ENCODE measurements at places on chromosomes 4 and X.
A peak's percentile ranks its signal among the peaks of the same experiment; 100 is the strongest.

DNA sequence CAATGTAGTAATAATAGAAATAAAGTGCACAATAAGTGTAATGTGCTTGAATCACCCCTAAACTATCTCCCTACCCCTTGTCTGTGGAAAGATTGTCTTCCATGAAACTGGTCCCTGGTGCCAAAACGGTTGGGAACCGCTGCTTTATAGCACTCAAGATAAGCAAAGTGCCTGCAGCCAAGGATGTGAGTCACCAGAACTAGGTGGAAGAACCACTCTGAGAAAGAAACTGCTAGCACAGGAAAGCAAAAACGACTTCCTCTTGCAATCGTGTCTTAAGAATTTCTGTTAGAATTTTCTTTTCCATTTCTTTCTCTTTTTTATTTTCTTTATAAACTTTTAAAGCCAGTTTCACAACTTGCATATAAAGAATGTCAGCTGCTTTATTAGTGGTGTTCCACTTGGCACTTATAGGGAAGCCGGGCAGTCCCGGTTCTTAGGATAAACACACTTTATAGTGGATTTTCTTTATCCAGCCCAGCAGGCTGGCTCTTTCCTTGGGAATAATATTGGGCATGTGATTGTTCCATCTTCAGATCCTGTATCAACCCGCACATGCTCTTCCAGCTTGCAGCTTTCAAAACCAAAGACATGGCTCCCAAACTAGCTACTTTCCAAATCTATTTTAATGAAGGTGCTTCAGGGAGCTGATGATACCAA is 32.3 kb upstream of the CXCL8 start:
- no peak for DNase-seq

DNA sequence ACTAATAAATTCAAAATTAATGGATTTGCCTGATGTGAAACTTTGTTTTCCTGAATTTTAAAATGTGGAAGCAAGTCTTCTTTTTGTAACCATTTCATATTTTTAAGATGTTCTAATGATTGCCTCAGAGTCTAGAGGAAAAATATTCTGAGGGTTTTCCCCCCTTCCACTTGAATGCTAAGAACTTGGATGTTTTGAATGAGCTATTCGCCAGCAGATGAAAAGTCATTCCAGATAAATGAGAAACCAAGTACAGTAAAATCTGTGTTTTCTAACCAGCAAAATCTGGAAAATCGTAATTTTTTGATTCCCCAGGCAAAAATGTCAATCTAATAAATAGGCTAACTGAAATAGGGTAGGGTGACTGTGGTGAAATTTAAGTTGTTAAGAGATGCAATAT is 45.6 kb downstream of the SLIT2 start:
- no peak for DNase-seq

- DNase-seq = no peak
These were observed 666.1 kb upstream of the BOD1L1 start for GRCh38 chr4:14293582-14293981.

- DNase-seq = no peak
These were observed 142.9 kb upstream of the MBNL3 start for GRCh38 chrX:132631579-132632232.

DNA sequence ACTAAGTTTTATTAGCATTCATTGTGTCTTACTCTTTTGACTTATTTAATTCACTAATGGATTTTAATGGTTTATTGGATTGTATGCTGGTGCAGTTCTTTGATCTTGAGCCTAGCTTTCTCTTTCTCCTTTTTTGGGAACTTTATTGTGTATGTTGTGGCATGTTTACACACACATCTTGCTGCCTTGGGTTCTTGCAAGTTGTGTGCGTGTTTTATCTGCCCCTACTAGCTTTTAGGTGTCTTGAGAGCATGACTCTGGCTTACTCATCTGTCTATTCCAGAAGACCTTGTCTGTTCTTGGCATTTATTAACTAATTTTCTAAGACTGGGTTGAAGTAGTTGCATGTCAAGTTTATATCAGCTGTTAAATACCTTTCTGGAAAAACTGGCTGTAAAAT is 2.7 kb downstream of the TMEM165 start:
- DNase-seq = no peak

- DNase-seq = no peak
These were observed 51.0 kb downstream of the KDR start for GRCh38 chr4:55074386-55074785.

- DNase-seq = no peak
These were observed 792.3 kb upstream of the PCDH7 start for GRCh38 chr4:29927895-29928294.

- DNase-seq = no peak
These were observed 78.0 kb downstream of the PRDM5 start for GRCh38 chr4:120844528-120844921.

DNA sequence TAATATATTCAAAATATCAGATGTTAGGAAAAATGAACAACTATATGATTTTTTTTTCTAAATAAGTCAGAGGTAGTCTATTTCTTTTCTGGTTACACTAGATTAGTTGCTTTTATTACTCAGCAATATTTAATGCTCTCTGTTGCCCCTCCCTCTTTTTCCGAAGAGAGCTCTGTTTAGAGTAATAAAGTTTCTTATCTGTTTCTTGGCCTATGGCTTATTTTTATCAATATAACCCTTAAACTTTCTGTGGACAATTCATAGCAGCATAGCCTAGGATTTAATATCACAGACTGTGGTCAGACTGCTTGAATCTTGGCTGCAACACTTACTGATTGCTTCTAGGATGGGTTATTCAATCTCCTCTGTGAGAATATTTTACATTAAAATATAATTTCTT is 2315.4 kb upstream of the AGA start:
- no peak for DNase-seq

DNA sequence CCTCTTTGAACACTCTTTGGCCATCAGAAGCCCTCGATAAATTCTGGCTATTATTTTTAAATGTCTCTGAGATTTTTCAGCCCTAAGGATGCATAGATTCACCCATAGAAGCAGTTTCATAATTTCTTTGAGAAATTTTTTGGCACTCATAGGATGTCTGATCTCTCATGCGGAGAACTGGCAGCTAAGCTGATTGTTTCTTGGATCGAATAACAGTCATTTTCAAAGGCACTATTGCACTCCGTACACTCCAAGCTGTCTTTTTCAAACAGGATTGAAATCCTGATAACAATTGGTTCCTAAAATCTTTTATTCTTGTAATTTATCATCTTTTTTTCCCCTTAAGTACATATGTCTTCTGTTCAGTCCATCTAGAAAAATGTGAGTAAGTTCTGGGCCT is 411.9 kb downstream of the SPOCK3 start:
- DNase-seq = no peak

DNA sequence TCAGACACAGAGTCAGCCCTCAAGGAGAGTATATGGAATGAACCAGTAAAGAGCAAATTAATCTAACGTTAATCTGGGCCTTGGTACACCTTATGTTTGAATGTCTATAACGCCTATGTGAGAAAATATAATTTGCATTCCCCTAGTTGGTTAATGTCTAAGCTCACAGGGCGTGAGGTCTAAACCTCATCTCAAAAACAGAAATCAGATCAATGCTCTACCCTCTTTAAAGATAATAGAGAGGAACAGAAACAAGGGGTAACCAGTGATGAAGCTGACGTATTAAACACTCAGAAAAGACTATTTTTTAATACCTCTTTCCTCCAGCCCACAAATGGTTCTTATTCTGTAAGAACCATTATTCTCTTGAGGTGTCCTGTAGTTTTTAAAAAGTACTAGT is 369.2 kb upstream of the NOCT start:
- no peak for DNase-seq

GRCh38 chr4:1730532-1731135 is 9.3 kb downstream of the TACC3 start:
- no peak for DNase-seq

DNA sequence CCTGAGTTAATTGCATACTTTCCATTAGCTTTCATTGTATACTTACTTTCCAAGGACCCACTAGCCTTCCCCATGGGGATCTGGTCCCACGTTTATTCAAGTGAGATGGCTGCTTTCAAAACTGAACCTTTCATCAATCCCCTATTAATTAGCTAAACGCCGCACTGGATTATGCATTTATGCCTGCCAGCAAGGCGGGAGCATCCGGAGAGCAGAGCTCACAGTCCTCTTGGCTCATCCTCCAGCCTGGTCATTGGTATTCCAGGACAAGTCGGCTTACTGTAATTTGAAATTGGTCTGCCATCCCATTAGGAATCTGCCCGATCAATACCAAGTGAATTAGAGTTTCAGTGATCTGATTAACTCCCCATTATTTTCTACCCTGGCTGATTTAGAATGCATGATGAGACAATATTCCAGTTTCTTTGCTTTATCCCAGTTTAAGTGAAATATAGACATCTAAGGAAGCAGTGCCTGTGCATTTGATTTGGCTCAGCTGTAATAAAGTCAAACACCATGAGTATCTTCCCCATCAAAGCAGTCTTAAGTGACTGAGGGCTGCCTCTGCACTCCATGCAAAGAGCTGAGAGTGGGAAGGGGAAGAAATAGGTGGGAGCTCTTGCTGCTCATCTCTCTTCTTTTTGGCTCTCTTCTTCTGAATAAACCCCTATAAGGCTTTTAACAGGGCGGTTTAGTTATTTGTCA is 411.4 kb downstream of the GPAT3 start:
- no peak for DNase-seq

GRCh38 chrX:435536-436122 is 48.9 kb upstream of the PPP2R3B start:
- DNase-seq = no peak

GRCh38 chrX:16516232-16516876 is 133.6 kb upstream of the S100G start:
- no peak for DNase-seq

- no peak for DNase-seq
These were observed 576.6 kb upstream of the FRG1 start for GRCh38 chr4:189364032-189364449.

GRCh38 chrX:119474615-119475388 is 6.6 kb downstream of the SLC25A5 start:
- DNase-seq = no peak

GRCh38 chr4:85722807-85723206 is 247.9 kb downstream of the ARHGAP24 start:
- no peak for DNase-seq

GRCh38 chrX:45202171-45202570 is 1.5 kb upstream of the DIPK2B start:
- no peak for DNase-seq

GRCh38 chrX:13837290-13837745 is 20.4 kb upstream of the GPM6B start:
- DNase-seq = peak; percentile 4

DNA sequence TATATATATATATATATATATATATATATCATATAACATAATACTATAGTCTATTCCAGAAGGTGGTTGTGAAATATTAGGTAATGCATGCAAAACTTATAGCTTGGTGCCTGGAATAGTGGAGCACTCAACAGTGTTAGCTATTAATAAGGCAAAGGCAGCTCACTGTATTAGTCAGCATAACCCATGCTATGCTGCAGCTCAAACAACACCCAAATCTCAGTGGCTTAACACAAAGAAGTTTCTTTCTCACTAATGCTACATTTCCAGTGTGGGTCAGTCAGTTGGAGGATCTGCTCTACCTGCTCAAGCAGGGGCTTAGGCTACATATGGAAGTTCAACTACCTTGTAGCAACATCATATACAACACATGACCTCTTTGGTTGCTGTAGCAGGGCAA is 5.2 kb upstream of the RPGR start:
- DNase-seq = no peak

DNA sequence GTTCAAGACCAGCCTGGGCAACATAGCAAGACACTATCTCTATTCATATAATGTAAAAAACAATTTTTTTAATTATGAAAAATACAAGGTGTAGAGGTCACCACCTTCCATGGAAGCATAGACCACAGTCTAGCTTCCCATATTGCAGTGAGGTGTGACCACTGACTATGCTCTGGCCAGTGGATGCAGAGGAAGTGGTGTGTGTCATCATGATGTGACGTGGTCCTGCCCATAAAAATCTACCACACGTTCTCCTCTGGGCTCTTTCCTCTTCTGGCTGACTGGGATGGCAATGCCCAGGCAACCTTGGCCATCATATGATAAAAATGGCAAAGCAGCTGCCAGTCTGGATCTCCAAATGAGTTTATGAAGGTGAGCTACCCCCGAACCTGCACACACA is 65.7 kb downstream of the RBM47 start:
- no peak for DNase-seq

DNA sequence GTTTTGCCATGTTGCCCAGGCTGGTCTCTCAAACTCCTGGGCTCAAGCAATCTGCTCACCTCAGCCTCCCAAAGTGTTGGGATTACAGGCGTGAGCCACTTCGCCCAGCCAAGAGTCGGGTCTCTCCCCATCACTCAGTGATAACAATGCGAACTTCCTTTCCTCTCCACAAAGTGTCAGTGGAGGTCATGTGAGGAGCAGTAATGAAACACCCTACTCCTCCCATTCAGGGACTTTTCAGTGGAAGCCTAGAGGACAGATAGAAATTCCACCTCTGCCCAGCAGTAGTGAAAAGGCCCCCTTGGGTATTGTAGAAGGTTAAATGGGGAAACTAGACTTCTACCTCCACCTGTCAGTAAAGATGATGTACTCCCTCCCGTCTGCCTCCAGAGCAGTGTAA is 141.9 kb upstream of the STK26 start:
- DNase-seq = no peak

DNA sequence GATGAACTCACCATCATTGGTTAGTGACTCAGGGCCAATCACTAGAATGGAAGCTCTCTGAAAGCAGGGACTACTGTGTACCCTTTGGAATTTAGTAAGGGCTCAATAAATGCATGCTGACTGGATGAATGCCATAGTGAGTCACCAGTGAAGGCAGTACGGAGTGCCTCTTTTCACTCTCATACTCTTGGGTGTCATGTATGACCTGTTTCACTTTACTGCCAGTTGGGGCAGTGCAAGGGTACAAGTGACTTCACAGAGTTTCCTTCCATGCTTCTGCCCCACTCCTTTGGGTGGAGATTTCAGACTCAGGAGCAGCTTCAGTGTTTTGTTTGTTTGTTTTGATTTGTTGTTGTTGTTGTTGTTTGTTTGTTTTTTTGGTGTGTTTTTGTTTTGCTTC is 57.7 kb downstream of the SOX3 start:
- DNase-seq = no peak

- DNase-seq = no peak
These were observed 50.2 kb downstream of the RPGR start for GRCh38 chrX:38277136-38277535.

GRCh38 chr4:2941138-2942036 is 21.8 kb downstream of the NOP14 start:
- no peak for DNase-seq

DNA sequence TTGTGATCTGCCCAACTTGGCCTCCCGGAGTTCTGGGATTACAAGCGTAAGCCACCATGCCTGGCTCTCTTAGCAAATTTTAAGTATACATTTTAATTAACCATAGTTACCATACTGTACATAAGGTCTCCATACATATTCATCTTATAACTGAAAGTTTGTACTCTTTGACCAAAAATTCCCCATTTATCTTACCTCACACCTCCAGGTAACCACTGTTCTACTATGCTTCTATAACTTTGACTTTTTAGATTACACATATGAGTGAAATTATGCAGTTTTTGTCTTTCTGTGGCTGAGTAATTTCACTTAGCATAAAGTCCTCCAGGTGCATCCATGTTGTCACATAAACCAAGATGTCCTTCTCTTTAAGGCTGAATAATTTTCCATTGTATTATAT is 17.4 kb downstream of the C4orf51 start:
- no peak for DNase-seq
